ENCODE measurements at places on chromosomes 5 and 9. TPM values are rescaled to one million over a fixed set of nuclear protein-coding genes. Genes with fewer than 3 reads are reported as not detected.

NEURL1B gene
- total RNA-seq = 0.38 TPM

EGFLAM gene
- not detected for total RNA-seq

- no peak for DNase-seq
- no peaks in the 10 kb centered on the region for H3K36me3 ChIP-seq
- H3K4me1 ChIP-seq = no peaks in the 10 kb centered on the region
- H3K4me3 ChIP-seq = no peak overlapping the region
- no peaks in the 10 kb centered on the region for H3K27me3 ChIP-seq
- H3K27ac ChIP-seq = no peak overlapping the region
Measured at GRCh38 chr5:59436364-59437148, 457.0 kb downstream of the PDE4D start.

- H3K36me3 ChIP-seq = no peaks in the 10 kb centered on the region
- H3K27ac ChIP-seq = peak overlapping the region; percentile 87
- H3K4me1 ChIP-seq = peaks cover 83% of the 10 kb centered on the region
- no peak overlapping the region for H3K4me3 ChIP-seq
Measured at GRCh38 chr5:157548513-157549282, 26.9 kb downstream of the ADAM19 start.

DNA sequence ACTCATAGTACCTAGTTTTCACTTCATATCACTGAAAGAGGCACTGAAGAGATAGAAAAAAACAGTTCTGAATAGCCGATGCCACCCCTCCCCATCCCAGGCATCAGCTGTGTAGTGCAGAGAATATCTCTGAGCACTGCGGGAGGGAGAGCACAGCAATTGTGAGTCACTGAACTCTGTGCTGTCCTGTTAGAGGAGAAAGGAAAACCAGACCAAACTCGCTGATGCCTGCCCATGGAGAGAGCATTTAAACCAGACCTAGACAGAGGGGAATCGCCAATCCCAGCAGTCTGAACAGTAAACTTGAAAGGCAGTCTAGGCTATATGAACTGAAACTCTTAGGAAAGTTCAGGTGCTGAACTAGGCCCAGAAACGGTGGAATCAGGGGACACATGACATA lies 120.1 kb upstream of the SLC30A5 start:
- peaks cover 32% of the 10 kb centered on the region for H3K36me3 ChIP-seq
- H3K27ac ChIP-seq = no peak overlapping the region
- no peak overlapping the region for H3K4me3 ChIP-seq

GRCh38 chr9:128003966-128004604 lies 23.3 kb upstream of the EEIG1 start:
- no peak for DNase-seq
- H3K4me1 ChIP-seq = peaks cover 68% of the 10 kb centered on the region
- H3K27me3 ChIP-seq = no peaks in the 10 kb centered on the region
- no peak overlapping the region for H3K4me3 ChIP-seq

- H3K27me3 ChIP-seq = peaks cover 7% of the 10 kb centered on the region
- no peak overlapping the region for H3K4me3 ChIP-seq
- no peak overlapping the region for H3K27ac ChIP-seq
- no peaks in the 10 kb centered on the region for H3K36me3 ChIP-seq
- no peaks in the 10 kb centered on the region for H3K4me1 ChIP-seq
Measured at GRCh38 chr5:42285230-42285629, 138.0 kb upstream of the GHR start.

GRCh38 chr5:43209060-43209459 lies 17.0 kb downstream of the NIM1K start:
- H3K4me1 ChIP-seq = no peaks in the 10 kb centered on the region
- no peak overlapping the region for H3K4me3 ChIP-seq
- peaks cover 33% of the 10 kb centered on the region for H3K27me3 ChIP-seq
- no peak overlapping the region for H3K27ac ChIP-seq

Data from naive thymus-derived CD8-positive, alpha-beta T cell (primary cell).